K562 (cell line): ENCODE measurements at places on chromosomes 5 and 9. TPM values are rescaled to one million over a fixed set of nuclear protein-coding genes. Genes with fewer than 3 reads are reported as not detected.

Gene ELOVL7
- 9.4 and 11.6 TPM in 2 replicates for total RNA-seq

Gene TAF11L10
- total RNA-seq: 0.53 TPM in 1 of 2 replicates, not detected in the other

Gene EPB41L4B
- 0.38 and 0.63 TPM in 2 replicates for total RNA-seq

Gene ENTPD2
- 0.60 and 0.85 TPM in 2 replicates for total RNA-seq

Gene PCDHGC4
- total RNA-seq: not detected in 2 replicates

Gene FGFR4
- total RNA-seq: 32.2 and 35.4 TPM in 2 replicates

Gene CDC25C
- total RNA-seq: 18.2 and 19.6 TPM in 2 replicates

Gene LVRN
- total RNA-seq: 2.9 and 4.1 TPM in 2 replicates

Gene POU5F2
- total RNA-seq: 0.20 TPM in 2 replicates

Gene CCL27
- 0.20 TPM in 1 of 2 replicates, not detected in the other for total RNA-seq

Gene ORM2
- 0.98 and 1.5 TPM in 2 replicates for total RNA-seq

Gene PAM
- total RNA-seq: 1.3 and 1.9 TPM in 2 replicates

Gene DIPK1B
- total RNA-seq: 20.4 TPM in 2 replicates

Gene NTNG2
- total RNA-seq: 0.09 and 0.42 TPM in 2 replicates

Gene PLAC8L1
- 0.27 TPM in 1 of 2 replicates, not detected in the other for total RNA-seq

Gene LHX2
- 0.07 TPM in 1 of 2 replicates, not detected in the other for total RNA-seq

GRCh38 chr9:134132208-134132870 lies 3.5 kb upstream of the WDR5 start:
- DNase-seq: no peak

- no peak for DNase-seq
Observed at GRCh38 chr5:157485340-157485739, 25.3 kb downstream of the NIPAL4 start.

DNA sequence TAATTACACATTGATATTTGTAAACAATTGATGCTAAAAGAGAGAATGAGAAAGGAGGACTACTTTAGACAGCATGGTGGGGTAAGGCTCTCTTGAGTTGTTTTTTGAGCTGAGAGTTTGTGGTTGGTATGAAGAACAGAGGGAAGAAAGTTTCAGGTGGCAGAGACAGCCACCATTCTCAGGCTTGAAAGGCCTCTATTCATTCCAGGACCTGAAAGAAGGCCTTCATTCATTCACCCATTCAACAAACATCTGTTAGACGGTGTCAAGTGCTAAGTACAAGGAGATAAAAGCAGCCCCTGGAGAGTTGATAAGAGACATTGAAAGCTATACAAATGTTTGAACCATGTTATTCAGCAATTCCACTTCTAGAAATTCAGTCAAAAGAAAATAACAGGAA lies 21.7 kb upstream of the ADAM19 start:
- DNase-seq: no peak

- no peak for DNase-seq
Observed at GRCh38 chr9:134100040-134100439, 32.2 kb upstream of the BRD3 start.

DNA sequence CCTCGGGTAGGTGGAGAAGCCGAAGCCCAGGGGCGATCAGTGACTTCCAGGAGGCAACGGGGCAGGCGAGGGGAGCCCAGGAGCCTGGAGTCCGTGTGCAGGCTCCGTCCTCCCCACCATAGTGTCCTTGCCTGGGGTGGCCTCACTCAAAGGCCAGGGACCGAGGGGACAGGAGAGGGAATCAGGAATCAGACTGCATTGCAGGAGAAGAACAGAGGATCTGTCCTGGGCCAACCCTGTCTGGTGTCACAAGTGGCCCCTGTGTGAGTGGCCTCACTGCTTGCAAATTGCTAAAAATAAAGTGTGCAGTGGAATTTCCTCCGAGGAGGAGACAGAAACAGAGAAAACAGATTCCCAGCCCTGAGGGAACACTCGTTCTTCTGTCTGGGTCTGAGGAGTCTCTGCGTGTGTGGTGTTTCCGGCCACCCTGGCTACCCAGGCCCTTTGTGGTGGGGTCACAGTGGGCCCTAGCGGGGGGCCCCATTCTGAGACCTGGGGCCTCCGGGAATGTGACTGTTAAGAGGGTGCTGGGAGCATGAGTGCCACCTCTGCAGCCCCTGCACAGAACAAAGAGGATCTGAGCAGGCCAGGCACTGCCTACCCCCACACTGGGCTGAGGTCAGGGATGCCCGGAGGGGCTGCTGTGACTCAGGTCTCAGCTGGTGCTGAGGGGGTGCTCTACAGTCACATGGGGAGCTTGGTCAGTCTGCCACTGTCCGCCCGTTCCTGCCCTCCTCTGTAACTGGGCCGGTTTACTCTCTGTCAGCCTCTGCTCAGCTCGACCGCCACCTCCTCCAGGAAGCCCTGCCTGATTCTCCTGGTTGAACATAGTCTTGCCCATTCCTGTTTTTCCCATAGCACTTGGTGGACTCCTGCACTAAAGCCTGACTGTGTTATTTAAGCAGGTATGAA lies 7.4 kb downstream of the TRAF1 start:
- DNase-seq: no peak

DNA sequence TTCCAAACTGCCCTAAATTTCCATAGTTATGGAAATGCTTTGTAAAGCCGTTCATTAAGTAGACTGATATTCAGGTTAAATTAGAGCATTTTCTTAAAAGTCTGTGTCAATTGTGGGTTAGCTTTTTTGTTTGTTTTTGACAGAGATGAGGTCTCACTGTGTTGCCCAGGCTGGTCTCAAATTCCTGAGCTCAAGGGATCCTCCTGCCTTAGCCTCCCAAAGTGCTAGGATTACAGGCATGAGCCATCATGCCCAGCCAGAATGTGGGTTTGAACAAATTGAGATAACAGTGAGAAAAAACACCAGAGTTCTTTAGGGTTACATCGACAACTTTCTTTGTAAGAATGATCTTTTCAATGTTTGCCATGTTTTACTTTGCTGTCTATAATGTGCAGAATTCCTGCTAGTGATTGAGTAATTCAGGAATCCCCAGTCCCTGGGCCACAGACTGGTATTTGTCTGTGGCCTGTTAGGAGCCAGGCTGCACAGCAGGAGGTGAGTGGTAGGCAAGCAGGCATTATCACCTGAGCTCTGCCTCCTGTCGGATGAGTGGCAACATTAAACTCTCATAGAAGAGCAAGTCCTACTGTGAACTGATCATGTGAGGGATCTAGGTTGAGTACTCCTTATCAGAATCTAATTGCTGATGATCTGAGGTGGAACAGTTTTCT lies 80.5 kb downstream of the RAI14 start:
- DNase-seq: no peak

- no peak for DNase-seq
Observed at GRCh38 chr5:143168921-143169810, 234.3 kb downstream of the NR3C1 start.

DNA sequence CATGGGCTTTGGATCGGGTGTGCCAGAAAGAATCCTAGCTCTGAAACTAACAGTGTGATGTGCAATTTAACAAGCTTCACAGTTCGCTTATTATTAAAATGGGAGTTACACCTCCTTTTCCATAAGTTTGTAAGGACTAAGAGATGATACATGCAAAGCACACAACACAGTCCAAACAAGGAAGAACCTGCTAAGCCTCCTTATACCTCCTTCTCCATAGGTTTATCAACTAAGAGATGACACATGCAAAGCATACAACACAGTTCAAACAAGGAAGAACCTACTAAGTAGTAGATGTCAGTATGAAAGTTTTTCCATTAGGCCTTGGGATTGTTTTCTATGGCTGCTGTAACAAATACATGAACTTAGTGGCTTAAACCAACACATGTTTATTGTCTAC lies 215.9 kb downstream of the DCP2 start:
- no peak for DNase-seq

DNA sequence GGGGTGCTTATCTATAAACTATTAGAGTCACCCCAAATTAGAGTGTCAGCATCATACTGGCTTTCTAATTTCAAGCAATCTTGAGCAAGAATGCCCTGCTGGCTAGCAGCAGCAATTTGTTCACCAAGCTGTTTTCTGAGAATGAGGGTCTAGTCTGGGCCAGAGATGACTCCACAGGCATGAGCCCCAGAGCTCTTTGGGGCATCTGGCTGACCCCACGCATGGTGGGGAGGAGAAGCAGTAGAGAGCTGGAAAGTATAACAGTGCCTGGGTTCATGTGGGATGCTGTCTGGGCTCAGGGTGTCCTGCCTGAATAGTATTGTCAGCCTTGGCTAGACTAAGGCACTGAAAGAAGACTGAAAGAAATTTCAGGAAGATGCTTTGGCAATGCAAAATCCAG lies 64.9 kb downstream of the C6 start:
- no peak for DNase-seq

GRCh38 chr5:117435203-117435602 lies 860.6 kb upstream of the SEMA6A start:
- DNase-seq: no peak

GRCh38 chr9:72474676-72475075 lies 46.7 kb upstream of the TMC1 start:
- no peak for DNase-seq

DNA sequence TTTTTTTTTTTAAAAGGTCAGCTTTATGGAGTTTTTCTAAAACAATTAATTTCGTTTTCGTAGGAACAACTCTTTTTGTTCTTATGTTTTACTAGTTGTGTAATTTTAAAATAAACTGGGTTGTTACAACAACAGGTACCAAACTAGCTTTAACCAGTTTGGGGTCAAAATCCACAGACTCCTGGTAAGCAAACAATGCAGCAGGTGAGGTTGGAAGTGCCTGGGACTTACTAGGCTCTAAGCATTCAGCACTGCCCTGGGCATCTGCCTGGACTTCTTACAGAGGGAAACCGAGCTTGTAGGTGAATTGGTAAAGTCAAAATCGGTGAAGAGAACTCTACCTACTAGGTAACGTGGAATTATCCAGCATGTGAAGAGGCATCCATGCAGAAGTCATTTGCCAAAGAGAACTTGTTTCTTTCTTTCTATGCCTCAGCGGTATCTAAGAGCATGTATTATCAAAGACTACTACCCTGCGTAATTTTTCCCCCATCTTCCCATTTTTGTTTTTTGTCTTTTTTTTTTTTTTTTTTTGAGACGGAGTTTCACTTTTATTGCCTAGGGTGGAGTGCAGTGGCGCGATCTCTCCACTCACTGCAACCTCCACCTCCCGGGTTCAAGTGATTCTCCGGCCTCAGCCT lies 145.4 kb downstream of the KCTD16 start:
- DNase-seq: no peak

GRCh38 chr9:89252651-89253267 lies 58.2 kb upstream of the CKS2 start:
- DNase-seq: no peak

DNA sequence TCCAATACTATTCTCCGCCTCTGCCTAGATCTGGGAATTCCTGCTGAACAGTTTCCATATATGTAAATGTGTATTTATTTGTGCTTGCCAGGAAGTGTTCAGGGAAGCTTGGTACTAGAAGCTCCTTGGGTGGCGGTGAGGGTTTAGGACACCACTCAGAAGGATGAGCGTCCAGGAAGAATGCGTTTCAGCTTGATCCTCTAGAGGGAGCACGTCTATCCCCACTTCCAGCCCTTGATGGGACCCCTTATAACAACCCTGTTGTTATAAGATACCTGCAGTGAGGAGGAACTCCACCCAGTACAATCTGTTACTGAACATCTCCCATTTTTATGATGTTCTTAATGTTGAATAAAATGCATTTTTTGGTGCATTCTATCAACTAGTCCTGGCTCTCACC lies 88.9 kb downstream of the CYFIP2 start:
- peak; percentile 8 for DNase-seq

DNA sequence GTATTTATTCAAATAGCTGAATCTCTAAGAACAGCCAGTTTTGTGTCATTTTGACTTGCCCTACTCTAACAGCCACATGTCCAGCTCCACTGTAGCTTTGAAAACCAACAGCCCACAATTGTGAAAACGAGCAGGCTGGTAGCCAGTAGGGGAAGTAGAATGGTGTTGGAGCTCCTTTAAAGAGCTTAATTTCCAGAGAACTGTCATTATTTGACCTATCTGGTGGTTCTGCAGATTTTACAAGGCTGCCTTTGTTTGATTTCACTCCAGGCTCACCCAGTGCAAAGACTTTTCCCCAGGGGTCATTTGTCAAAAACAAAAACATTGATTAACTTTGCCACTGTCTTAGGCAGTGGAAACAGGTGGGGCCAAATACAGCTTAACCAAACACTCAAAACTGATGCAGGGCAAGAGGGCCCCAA lies 3.2 kb upstream of the PJA2 start:
- DNase-seq: no peak

DNA sequence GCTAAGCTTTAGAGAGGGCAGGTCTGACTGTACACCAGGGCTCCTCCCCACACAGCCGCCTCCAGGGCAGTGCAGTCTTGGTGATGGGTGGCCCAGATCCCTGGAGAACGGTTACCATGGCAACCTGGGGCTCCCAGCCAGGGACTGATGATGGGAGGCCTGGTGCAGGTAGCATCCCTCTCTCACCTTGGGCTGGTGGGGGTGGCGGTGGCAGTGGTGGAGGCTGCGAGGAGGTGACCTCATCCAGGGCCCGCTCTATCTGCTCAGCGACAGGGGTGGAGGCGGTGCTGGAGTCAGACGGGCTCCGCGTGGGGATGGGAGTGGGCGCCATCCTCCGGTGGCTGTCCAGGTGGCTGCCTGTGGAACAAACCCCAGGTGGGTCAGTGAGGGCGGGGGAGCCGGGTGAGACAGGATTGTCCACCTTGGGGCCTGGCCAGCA lies 12.3 kb downstream of the PRR7 start:
- peak; percentile 48 for DNase-seq

- DNase-seq: no peak
Observed at GRCh38 chr9:120650352-120650751, 63.9 kb downstream of the MEGF9 start.

GRCh38 chr5:1686016-1686802 lies 113.4 kb downstream of the MRPL36 start:
- no peak for DNase-seq

- no peak for DNase-seq
Observed at GRCh38 chr5:72126796-72127195, 19.5 kb downstream of the MAP1B start.

DNA sequence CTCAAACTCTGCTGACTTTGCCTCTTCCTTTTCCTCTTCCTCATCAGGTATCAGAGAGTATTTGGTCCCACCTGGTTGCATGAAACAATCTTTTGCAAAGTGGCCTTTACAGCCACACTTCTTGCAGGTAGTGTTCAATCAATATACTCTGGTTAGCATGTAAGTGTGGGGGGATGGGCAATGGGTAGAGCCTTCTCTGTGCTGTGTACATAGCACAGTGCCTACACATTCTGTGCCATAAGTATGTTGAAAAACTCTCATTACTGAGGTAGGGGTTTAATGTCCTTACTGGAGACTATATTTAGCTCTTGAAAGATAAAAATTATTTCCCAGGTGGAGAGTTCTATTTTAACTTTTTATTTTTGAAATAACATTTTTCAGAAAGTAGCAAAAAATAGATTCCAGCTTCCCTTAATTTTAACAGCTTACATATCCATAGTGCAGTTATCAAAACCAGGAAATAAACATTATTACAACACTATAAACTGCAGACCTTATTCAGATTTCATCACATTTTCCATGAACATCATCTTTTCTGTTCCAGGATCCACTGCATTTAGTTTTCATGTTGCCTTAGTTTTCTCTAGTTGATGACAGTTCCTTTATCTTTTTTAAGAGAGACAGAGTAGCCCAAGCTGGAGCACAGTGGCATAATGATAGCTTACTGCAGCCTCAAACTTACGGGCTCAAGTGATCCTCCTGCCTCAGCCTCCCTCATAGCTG lies 15.1 kb downstream of the TTC1 start:
- no peak for DNase-seq
